ENCODE measurements at places on chromosomes 6 and 20.
A peak's percentile ranks its signal among the peaks of the same experiment; 100 is the strongest.

GRCh38 chr20:1569415-1569881 lies 11.9 kb upstream of the SIRPD start:
- no peak for DNase-seq

GRCh38 chr20:7608250-7608649 lies 332.0 kb downstream of the HAO1 start:
- no peak for DNase-seq

GRCh38 chr6:170108890-170109587 lies 181.8 kb downstream of the DLL1 start:
- no peak for DNase-seq

DNA sequence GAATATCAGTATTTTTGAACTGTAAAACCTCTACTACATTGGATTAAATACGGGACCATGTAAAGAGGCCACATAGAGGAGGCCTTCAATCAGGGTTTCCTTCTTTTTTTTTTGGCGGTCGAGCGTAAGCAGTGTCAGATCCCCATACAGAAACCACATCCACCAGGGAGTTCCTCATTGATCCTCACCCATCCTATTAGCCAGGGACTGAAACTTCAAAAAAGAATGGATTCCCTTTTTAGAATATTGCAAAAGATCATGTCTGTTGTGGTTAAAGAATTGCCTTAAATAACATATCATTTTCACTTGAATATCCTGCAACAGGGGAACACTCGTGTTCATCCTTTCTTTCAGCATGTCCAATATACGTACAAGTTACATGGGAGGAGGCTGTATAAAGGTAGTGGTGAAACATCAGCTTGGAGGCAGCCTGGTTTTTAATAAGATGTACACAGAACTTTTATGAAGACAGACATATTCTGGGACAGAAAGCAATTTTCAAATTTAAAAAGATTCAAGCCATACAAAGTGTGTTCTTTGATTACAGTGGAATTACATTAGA lies 96.1 kb downstream of the PPP1R14C start:
- DNase-seq, result no peak

DNA sequence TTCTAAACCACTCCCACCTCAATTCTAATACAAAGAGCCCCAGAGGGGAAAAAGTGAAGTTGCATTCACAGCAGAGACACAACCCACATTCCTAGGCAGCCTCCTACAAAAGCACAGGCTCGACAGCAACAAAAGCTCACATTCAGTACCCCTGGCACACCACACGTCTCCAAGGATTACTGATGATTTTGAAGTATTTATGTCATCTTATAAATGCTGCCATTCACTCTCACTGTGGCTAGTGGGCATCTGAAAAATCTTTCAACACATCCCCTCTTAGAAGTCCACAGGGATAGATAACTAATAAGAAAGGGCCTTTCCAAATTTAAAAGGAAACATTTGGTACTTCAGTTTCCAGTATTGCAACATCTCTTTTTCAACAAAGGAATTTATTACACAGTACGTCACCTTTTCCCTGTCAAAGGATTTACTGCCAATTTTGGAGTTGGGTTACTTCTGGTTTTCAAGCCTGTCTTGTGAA lies 146.7 kb downstream of the TASP1 start:
- no peak for DNase-seq

- DNase-seq, result no peak
Measured at GRCh38 chr6:169174516-169175359, 78.9 kb downstream of the THBS2 start.

GRCh38 chr20:327186-328026 lies 2.1 kb downstream of the SOX12 start:
- DNase-seq, result peak; percentile 82

- DNase-seq, result no peak
Measured at GRCh38 chr6:158798311-158798710, 20.9 kb downstream of the EZR start.

DNA sequence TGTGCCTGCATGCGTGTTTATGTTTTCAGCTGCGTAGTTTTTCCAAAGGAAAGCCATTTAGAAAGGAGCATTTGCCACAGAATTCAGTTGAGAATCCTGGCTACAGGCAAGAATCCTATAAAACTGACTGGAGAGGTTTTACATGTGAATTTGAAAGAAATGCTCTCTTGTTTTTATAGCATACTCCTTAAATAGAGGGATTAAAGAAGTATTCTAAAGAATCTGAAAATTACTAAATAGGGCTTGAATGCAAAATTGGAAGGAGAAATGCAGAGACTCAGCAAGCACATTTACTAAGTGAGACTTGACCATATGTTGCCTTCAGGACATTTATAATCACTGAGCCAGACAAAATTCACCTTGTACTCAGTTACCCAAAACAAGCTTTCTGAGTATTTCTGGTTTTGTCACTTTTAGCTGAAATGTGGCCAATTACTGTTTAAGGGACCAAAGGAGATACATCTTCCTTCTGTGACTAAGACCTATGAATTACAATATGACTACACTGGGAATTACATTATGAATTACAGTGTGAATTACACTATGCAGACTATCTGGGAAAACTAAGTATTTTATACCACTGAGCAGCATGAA lies 107.4 kb upstream of the ASCC3 start:
- DNase-seq, result no peak

DNA sequence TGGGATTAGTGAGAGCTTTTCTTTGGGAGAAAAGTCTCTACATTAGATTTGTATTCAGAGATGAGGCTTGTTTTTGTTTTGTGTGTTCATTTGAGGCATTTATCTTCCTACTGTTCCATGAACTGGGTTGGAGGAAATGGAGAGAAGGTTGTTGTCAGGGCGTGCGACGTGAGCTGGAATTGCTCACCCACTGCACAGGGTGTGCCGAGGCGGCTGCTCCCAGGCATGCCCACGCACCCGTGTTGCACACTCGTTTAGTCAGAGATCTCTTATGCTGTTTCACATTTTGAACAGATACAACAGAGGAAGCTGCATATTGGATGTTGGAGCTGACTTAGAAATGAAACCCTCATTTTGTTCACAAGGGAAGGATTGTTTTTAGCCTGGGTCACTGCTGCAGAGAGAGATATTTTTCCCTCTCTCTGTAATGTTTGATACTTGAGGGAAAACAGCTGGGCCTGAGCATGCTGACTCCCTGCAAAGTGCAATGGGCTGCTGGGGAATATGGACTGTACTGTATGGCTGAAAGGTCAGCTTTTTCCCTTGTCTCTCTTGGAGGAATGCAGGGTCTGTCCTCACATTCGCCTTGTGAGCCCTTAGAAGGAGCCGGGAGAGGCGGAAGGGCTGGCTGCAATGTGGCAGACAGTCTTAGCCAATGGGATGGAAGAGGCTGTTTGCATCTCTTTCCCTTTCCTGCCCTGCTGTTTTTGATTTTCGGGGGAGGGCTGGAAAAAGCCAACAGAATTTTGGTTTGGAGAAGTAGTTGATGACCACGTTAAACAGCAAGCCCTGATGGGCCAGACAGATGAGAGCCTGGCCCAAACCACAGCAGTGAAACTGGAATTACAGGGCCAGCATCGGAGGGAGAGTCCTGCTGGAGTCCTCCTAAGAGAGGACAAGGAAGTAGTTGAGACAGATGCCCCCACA lies 170.8 kb downstream of the SASH1 start:
- no peak for DNase-seq

- peak; percentile 19 for DNase-seq
Measured at GRCh38 chr20:50510706-50511542, 741 bp downstream of the PTPN1 start.

GRCh38 chr6:116003668-116004067 lies 57.0 kb downstream of the FRK start:
- DNase-seq, result no peak

- DNase-seq, result no peak
Measured at GRCh38 chr6:22468256-22468965, 101.0 kb upstream of the HDGFL1 start.

GRCh38 chr6:32843331-32843978 lies 392 bp downstream of the PSMB8 start:
- no peak for DNase-seq

DNA sequence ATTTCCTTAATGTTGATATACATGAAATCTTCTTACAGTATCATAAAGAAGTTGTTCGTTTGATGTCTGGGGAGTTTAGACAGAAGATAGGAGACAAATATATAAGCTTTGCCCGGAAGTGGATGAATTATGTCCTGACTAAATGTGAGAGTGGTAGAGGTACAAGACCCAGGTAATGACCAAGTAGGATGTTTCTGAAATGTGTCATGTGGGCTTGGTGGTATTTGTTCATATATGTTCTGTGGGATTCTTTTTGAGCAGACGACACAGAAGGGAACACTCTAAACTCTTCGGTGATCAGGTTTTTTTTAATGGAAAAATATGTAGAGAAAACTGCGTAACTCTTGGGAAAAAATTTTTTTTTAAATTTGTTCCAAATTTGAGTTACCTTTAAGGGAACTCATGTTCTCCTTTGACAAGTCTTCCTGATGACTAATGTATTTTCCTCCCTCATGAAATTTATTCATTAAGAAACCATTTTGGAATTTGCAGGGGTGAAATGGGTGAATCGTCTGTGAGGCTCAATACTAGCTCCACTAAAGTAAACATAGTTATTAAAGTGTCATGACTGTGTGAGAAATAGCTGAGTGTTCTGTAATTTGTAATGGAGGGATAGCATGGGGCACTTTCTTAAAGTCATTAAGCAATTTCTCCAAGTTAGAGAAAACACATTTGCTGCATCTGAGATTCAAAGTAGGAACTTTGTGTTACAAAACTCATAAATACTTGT lies 100.6 kb downstream of the MAP3K4 start:
- DNase-seq, result no peak

- no peak for DNase-seq
Measured at GRCh38 chr6:132936646-132937045, 122.3 kb downstream of the RPS12 start.

DNA sequence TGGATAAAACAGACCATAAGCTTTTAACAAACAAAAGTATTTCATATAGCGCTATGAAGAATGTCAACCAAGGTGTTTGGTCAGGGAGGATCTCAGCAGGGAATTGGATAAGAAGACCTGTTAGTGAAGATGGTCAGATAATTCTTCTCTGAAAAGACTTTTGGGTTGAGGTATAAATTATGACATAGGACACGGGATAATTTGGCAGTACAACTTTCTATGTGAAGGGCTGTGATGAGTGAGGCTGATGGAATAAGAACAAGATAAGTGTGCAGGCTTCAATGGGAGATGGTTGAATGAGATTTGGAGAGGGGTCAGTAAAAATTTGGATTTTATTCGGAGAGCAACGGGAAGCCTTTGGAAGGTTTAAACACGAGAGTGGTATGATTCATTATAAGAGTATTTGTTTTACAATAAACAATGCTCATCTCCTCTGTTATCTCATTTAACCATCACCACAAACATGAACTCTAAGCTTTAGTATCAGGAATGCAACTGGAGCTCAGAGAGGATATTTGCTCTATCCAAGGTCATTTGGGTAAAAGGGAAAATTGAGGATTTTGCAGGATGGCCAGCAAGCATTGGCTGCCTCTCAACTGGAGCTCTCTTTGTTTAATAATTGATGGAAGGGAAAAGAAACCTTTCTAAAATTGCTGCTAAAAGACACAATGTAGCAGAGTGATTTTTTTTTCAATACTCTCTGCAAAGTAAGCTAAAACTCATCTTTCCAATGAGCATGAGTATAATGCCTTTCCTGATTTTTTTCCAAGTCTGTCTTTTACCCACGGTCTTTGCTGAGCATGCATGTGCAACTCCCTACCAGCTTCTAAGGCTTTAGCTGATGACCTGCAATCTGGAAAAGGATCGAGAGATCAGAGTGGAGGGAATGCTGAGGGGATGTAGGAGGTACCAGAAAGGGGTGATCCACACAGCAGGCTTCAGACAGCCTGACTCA lies 534.0 kb downstream of the CBLN4 start:
- no peak for DNase-seq

- DNase-seq, result no peak
Measured at GRCh38 chr20:62583424-62583920, 58.8 kb upstream of the SLCO4A1 start.

GRCh38 chr6:4593951-4594350 lies 182.3 kb upstream of the CDYL start:
- DNase-seq, result no peak

DNA sequence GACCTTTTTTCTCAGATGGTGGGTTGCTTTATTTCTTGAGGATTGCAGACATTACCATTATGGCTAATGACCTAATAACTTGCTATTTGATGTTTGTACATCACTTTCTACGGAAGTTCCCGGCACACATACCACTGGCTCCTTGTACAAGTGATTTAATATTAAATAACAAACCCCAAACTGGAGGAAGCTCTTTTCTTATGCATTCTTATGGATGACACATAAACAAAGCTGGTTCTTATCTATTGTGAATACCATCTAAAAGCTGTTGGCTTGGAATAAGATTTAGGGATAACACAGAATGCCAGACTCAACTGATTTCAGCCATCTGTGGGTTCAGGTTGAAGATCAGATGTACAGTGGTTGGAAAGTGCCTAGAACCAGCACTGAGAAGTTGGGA lies 272.6 kb downstream of the TSHZ2 start:
- no peak for DNase-seq

GRCh38 chr6:21201637-21202350 lies 391.8 kb upstream of the SOX4 start:
- DNase-seq, result peak; percentile 95

DNA sequence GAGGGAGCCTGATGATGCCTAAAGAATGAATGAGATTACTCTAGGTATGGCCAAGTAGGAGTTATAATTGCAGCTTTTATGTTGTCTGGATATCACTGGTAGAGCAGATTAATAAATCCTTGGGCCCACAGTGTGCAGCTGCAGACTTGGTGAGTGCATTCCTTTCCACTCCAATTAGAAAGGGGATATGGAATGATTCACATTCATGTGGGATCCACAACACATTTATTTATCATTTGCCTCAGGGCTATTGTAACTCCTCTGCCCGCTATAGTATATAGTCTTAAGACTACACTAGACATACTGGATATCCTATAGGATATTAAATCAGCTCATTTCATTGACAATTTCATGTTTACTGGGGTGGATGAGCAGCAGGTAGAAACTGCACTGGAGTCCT lies 11.6 kb upstream of the HLA-G start:
- DNase-seq, result no peak

GRCh38 chr6:978937-979685 lies 286.2 kb upstream of the EXOC2 start:
- DNase-seq, result no peak

GRCh38 chr6:107491138-107491609 lies 1.3 kb downstream of the SOBP start:
- DNase-seq, result peak; percentile 36

- no peak for DNase-seq
Measured at GRCh38 chr6:158584236-158584651, 24.4 kb downstream of the TMEM181 start.

Data from NCI-H1092 treated with DMSO at 0.1 percent for 48 hours (cell line).